ENCODE measurements at places on chromosomes 1 and 21.

DNA sequence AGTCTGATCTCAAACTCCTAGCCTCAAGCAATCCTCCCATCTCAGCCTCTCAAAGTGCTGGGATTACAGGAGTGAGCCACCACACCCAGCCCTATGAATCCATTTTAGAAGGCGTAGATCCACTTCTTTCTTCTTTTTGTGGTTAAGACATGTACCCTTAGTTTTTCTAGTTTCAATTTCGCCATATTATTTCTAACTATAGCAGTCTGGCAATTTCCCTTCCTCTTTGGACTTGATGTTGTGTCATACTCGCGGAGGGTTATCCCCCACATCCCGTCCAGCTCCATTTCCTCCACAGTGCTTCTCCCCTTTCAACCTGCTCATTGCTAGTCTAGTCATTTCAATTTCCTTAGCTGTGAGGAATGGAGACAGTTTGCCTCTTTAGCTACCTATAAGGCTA lies 5.2 kb upstream of the LRRC8D start:
- DNase-seq, result no peak

- DNase-seq, result no peak
These were observed 37.2 kb downstream of the ZBTB17 start for GRCh38 chr1:15938628-15939161.

GRCh38 chr1:26684763-26685508 lies 10.9 kb upstream of the ARID1A start:
- DNase-seq, result no peak

GRCh38 chr21:25838809-25839208 lies 104.0 kb downstream of the GABPA start:
- no peak for DNase-seq

- peak; percentile 7 for DNase-seq
These were observed 103.2 kb upstream of the ZNF644 start for GRCh38 chr1:91124989-91125417.

DNA sequence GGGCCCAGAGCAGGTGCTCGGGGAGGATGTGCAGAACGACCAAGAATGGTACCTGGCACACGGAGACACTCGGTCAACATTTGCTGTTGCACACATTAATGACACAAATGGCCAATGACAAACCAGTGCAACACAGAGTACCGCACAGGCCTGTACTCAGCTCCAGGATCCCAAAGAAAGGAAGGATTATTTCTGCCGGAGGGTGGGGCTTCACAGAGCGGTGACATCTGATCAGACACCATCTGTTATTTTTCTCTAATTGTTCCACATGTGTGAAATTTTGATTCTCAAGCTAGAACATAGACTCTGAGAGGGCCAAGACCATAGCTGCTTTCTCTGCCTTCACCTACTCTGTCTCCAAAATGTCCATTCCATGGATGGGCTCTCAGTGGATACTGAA lies 100.4 kb downstream of the MRPL37 start:
- no peak for DNase-seq

GRCh38 chr1:174940646-174941175 lies 59.0 kb upstream of the CACYBP start:
- no peak for DNase-seq

Measured in stimulated activated CD8-positive, alpha-beta memory T cell treated with anti-CD3 and anti-CD28 coated beads, Interleukin-15, amount 100 ng/mL, for 4 hours (primary cell).